ENCODE measurements at places on chromosomes 4 and X. TPM values are rescaled to one million over a fixed set of nuclear protein-coding genes. Genes with fewer than 3 reads are reported as not detected.

DNA sequence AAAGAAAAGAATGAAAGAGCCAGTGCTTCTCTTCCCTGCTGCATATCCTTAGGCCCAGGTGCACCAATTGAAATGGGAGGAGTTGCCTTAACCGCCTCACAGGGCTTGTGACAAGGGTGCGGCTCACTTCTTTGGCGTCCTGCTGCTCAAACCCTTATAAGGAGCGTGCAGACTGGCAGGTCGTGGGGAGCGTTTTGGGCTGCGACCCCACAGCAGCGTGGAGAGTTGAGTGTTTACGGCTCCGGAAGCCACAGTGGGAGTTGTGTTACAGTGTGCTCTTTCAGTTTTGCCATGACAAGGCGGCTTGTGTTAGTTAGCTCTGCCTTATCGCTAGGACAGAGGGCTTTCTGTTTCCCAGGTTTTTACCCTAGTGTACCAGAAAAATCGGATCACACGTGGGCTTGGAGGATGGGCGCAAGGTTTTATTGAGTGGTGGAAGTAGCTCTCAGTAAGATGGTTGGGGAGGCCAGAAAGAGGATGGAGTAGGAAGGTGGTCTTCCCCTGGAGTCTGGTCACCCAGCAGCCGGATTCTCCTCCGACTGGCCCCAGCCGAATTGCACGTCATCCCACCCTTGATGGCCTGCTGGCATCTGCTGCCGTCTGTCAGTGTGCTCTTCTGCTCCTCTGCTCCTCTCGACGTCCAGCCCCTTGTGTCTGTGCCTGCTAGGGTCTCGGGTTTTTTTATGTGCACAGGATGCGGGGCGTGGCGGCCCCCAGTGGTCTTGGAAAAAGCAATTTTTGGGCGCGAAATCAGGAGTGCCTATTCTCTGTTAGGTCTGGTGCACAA is 718.9 kb downstream of the ARAP2 start:
- no peak for DNase-seq

HEPH gene
- 49.8 TPM for total RNA-seq

DNA sequence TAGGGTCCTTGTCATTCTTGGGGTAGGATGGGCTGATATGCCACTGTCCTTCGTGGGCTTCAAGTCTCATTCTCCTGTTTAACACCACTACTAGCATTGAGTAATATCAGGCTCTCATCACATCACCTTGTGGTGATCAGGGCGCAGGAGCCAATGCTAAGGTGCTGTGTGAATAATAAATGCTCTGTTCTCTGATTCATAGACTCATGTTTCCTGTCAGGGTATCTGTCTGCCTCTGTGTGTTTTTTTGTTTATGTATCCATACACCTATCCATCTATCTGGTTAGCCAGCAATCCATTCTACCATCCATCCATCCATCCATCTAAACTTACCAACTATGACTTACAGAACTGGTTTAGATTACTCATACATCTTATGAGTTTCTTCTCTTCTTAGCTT is 525.1 kb upstream of the ATOH1 start:
- no peak for DNase-seq

RWDD4 gene
- 16.2 TPM for total RNA-seq

EDA gene
- total RNA-seq, result 7.1 TPM

SH2D1A gene
- 0.20 TPM for total RNA-seq

- DNase-seq, result no peak
Measured at GRCh38 chr4:93814141-93814540, 14.4 kb upstream of the ATOH1 start.

DNA sequence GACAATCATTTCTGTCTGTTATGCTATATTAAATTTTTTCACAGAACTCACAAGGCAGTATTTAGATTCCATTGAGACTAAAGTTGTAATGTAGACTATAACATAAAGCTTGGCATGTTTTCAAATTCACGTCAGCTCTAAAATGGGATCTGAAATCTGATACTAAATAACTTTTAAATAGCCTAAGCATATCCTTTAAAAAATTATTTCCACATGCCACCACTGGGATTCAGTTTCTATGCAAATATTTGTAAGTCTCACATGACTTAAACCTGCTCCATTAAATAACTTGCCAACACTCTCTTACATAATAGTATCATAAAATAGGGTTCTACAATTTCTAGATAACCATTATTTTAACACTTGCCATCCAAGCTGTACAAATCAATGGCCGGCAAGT is 32.4 kb downstream of the KLHL8 start:
- no peak for DNase-seq

- no peak for DNase-seq
Measured at GRCh38 chr4:160772668-160773067, 1391.1 kb downstream of the FSTL5 start.

GRCh38 chr4:13349096-13349495 is 135.0 kb downstream of the RAB28 start:
- no peak for DNase-seq

GRCh38 chrX:119686087-119686691 is 6.8 kb downstream of the SEPTIN6 start:
- no peak for DNase-seq

Measured in heart left ventricle (tissue), 16 donors.